Epithelial cell of proximal tubule (primary cell): ENCODE measurements at places on chromosomes 13 and 19.

DNA sequence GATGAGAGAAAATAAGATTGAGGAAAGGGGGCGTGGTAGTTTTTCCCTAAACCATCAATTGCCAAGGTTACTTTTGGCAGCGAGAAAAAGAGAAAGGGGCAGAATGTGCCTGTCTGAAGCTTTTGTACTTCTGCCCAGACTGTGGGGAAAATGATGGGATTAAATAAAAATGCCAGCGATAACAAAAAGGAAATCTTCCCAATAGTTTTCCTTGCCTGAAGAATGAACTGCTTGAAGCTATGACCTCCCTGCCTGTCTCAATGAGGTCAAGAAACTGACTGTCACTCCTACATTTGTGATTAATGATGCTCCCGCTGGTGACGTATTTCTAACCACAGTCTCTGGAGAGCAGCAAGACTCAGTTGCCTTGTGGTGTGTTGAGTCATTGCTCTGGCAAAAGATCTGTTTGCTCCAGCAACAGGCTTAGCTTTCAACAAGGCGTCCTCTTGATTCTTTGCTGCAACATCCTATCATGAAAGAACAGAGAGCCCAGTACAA is 1051.5 kb downstream of the DIAPH3 start:
- peak; percentile 16 for DNase-seq

GRCh38 chr19:48715681-48716171 is 3.8 kb downstream of the MAMSTR start:
- no peak for DNase-seq

- no peak for DNase-seq
Observed at GRCh38 chr13:75090872-75091615, 390.9 kb downstream of the TBC1D4 start.

GRCh38 chr19:45767881-45768654 is 984 bp downstream of the SIX5 start:
- no peak for DNase-seq

DNA sequence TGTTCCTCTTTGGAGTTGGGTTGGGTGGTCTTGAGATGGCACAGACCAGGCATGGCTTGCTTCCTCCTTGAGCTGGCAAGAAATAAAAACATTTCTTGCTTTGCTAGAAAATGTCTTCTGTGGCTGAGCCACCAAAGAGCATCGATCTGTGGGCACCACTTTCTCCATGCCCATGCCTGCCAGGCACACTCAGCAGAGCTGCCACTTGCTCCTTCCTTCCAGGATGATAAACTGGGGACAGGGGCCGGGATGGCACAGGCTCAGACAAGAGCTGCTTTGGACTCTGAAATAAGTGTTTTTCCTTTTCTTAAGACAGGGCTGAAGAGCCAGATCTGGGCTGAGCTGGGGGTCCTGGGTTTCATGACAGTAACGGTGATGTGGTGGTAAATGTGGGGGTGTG is 32.8 kb downstream of the NFIX start:
- DNase-seq = no peak

DNA sequence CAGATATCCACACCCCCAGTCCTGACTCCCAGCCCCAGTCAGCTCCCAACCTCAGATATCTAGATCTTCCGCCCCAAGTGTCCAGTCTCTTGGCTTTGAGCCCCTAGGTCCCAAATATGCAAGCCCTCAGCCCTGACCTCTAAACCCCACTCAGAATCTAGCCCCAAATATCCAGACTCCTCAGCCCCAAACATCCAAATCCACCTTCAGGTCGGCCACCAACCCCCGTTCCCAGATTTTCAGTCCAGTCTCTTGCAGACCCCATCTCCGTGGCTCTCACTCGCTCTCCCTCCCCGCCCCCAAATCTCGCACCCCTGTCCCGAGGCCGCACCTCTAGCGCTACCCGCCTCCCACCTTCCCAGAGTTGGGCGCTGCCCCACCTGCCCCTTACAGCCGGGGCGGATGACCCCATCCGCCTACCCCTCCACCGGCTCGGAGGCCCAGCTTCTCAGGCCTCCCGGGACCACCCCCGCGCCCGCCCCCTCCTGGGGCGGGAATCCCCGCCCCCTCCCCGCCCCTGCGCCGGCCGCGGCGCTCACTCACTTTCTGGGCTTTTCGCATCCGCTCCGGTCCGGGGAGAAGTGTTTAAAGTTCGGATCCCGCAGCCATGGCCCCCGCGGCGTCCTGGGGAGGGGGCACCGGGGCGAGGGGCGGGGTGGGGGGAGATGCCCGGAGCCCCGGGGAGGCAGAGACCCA is 604 bp downstream of the ERFL start:
- DNase-seq = no peak

DNA sequence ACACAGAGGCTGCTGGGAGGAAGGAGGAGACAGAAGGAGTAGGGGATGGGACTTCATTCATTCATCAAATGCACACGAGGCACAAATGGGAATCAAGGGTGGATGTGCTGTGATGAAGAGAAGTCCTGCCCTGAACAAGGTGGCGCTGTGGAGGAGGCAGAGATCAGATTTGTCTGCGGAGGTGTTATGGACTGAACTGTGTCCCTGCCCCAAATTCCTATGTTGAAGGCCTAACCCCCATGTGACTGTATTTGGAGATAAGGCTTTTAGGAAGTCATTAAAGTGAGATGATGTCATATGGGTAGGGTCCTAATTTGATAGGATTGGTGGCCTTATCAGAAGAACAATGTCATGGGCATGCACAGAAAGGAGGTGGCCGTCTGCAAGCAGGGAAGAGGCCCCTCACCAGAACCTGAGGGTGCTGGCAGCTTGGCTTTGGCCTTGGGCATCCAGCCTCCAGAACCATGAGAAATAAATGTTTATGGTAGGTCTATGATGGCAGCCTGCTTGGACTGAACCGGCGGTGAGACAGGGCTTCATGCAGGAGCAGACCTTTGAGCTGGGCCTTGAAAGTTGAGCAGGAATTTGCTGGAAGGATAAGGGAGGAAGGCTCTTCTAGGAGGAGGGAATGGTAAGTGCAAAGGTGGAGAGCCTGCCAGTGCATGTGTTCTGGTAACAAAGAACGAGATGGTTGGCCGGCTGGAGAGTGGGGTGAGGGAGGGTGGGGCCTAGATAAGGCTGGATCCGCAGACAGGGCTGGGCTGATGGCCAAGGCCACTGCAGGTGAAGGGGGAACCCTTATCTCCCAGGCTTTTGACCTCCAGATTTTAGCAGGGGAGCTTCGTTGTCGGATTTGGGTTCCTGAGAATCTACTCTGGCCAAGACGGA is 2.7 kb upstream of the CEBPA start:
- DNase-seq = no peak

GRCh38 chr19:30883071-30883470 is 466.2 kb downstream of the TSHZ3 start:
- no peak for DNase-seq

DNA sequence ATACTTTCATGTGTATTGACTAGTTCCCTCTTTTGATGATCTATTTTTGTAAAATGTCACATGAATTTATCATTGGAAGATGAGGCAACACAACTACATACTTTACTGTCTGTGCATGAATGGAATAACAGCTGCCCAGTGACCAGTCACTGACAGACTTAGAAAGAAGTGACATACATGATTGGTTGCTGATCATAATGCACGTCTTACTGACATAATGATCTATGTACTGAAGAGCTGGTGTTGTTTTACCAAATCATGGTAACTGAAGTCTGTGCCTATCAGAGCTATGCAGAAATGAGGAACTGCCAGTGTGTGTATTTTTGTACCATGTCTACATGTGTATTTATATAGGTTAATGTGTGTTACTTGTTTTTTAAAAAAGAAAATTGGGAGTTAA is 26.5 kb downstream of the GPR18 start:
- no peak for DNase-seq

DNA sequence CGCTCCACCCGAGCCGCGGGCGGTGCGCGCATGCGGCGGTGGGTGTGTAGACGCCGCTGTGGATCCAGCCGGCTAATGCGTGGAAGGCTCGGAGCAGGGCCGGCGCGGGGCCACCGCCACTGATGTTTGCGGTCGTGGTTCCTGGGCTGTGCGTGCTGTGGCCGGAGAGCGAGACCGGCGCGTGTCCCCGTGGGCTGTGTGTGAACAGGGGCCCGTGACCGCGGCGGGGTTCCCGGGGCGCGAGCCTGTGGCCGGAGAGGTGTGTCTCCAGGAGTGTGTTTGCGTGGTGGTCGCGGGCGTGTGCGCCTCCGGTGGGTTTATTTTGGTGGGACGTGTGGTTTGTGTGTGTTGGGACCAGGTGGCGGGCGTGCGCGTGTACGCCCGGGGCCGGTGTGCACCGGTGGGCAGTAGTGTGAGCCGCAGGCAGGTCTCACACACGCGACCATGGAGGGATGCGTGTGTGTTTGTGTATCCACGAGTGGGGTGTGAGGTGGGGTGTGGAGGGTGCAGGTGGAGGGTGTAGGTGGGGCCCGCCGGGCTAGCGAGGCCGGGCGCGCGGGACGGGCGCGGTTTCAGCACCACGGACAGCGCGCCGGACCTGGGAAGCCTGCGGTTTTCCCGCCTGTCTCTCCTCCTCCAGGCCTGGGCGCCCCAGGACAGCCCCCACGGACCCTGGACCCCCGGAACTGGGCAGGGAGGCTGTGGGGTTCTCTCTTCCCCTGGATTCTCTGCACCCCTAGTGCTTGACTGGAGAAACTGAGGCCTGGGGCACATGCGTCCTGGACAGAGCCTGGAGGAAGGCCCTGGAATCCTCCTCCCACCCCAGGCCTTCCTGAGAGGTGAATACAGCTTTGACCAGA is 1.6 kb downstream of the HCN2 start:
- no peak for DNase-seq

DNA sequence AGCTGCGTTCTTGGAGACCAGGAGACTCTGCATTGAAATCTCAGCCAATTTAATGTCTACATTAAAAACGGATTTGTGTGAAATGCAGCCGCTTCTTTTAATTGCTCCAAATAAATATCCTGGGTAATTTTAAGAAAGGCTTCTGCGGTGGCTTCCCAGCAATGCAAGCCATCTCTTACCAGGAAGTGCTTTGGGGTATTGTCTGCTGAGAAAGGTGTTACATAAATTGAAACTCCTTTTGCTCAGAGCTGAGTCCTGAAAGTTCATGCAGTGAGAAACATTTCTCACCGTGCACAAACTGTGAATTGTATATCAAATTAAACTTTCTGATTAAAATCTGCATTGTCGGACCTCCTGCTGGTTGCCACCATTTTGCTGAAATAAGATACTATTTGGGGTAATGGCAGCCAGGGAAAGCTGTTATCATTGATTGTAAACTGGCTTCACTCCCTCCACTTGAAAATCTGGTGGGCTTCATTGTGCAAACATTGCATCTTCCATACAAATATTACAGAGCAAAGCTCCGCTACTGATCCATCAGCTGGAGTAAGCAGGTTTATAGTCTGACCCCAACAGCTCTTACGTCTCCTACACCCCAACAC is 59.5 kb downstream of the ZIC5 start:
- no peak for DNase-seq

GRCh38 chr13:45198924-45199323 is 1.9 kb downstream of the KCTD4 start:
- no peak for DNase-seq

- DNase-seq = no peak
Observed at GRCh38 chr13:110593430-110594130, 21.8 kb upstream of the NAXD start.

DNA sequence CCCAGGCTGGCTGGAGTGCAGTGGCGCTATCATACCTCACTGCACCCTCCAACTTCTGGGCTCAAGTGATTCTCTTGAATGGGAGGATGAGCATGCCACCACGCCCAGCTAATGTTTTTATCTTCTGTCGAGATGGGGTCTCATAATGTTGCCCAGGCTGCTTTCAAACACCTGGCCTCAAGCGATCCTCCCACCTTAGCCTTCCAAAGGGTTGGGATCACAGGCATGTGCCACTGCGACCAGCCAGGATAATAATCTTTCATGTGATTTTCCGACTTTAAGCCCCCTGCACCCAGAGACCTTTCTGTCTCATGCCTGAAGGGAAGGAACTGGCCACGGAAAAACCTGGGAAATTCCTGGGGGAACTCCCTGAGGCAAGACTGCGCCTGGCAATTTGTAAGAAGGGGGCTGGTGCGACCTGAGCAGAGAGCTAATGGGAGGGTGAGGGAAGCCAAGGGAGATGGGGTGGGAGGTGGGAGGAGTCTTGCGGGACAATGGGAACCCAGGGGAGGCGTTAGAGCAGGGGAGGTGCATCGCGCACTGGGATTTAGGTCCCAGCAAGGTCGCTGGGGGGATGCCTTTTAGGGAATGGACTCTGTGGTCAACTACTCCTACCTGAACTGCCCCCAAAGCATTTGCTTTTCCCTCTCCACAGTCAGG is 1.2 kb upstream of the CCDC124 start:
- DNase-seq = no peak

DNA sequence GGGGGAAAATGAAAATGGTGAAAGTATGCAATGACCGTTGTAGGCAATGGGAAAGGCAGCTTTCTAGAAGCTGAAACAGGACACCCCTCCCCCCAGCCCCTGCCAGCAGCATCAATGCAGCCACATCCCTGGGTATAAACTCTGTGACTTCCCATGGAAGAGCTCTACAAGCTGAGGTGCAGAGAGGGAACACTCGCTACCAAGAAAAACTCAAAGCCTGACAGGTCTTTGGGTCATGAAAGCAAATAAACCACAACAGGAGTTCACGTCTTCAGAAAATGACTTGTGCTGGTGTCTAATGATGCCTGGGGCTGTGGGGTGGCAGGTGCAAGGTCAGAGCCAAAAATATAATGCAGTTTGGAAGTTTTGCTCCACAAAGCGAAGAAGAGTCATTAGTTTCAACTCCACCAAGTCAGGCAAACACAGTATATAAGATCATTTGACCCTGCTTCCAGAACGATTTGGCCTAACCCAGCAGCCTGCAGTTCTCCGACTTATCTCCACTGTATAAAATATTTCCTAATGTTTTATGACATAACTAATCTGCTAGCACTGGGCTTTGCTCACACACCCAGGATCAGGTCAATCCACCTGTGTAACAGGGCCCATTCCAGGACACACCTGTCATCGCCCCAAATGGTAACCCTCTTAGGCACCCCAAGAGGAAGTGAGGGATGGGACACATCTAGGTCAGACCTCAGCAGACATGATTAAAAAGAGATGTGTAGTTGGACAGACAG is 102.1 kb downstream of the IRS2 start:
- no peak for DNase-seq

DNA sequence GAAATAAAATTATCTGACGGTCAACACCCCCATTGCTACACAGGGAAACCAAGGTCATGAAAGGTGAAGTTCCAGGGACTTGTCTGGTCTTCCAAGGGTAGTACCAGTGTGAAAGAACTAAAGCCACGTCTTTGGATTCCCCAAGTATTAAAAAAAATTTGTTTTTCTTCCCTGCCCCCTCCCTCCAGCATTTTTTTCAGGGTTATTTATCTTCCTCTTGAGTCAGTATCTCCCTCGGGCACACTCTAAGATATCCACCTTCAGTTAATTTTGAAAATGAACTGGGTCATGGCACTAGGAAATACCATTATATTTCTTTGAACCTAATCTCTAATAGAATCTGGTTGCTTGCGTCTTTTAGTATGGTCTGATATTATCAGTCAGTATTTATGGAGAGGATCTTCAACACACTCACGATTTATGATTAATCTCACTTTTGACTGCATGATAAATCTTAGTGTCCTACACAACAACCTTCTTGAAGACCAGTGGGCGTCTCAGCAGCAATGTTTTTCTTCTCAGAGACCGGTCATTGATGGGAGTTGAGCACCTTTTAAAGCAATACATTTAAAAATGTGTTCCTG is 9.1 kb downstream of the ATP8A2 start:
- no peak for DNase-seq

GRCh38 chr13:33690354-33690753 is 127.6 kb upstream of the RFC3 start:
- no peak for DNase-seq

GRCh38 chr13:80341101-80341755 is at the start of gene SPRY2:
Gene SPRY2 (minus strand): TSS chr13:80341126. CDS start chr13:80337705, 3,421 bp downstream.
- peak; percentile 78 for DNase-seq

GRCh38 chr13:102609696-102610095 is 12.9 kb downstream of the TPP2 start:
- no peak for DNase-seq

- no peak for DNase-seq
Observed at GRCh38 chr13:114099191-114099590, 33.2 kb downstream of the RASA3 start.
